ENCODE measurements at places on chromosomes 12 and 14.

- DNase-seq: no peak
Measured at GRCh38 chr14:47442211-47442610, 233.2 kb downstream of the MDGA2 start.

DNA sequence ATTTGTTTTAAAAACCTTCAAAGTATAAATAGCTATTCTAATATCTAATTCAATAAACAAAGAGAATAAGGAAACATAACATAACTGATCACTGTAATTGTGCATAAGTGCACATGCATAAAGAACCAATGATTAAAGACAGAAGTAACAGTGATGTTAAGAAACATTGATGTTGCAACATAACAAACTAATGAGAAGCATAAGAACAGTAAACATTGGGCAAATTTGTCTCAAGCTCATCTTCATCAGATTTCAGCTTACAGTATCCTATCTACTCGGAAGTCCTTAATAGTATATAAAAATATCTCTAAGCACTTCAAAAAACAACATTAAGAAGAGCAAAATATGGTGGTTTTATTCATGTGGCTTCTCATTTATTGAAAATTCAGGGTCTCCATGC is 97.6 kb downstream of the GARIN6 start:
- no peak for DNase-seq

DNA sequence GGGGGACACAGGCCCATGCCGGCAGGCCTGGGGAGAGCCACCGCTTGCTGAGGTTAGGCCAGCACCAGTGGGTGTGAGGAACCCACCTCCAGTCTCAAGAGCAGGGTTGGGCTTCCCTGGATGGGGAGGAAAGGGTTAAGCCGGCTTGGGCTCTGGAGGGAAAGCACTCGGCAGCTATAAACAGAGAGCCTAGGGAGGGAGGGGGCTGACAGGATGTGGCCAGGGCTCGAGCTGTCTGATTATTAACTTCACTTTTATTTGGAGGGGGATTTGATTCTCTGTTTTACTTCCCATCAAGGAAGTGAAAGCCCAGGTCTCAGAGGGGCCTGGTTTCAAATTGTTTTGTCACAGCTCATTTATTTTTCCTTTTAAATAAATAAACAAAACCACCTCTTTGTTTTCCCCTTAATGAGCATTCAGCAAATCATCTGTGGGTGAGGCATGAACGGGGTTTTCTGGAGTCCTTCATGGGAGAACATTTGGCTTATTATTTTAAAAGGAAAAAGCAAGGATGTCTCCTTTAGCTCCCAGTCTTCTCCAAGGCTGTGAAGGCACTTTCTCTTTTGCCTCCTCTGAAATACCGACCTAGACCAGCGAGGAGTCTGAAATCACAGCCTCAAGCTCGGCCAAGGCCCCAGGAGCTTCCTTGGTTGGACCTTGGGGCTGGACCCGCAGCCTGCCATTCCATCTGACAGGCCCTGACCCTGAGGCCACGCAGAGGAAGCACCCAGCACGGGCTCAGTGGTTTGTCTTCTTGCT is 21.9 kb upstream of the ZFP36L1 start:
- DNase-seq: no peak

DNA sequence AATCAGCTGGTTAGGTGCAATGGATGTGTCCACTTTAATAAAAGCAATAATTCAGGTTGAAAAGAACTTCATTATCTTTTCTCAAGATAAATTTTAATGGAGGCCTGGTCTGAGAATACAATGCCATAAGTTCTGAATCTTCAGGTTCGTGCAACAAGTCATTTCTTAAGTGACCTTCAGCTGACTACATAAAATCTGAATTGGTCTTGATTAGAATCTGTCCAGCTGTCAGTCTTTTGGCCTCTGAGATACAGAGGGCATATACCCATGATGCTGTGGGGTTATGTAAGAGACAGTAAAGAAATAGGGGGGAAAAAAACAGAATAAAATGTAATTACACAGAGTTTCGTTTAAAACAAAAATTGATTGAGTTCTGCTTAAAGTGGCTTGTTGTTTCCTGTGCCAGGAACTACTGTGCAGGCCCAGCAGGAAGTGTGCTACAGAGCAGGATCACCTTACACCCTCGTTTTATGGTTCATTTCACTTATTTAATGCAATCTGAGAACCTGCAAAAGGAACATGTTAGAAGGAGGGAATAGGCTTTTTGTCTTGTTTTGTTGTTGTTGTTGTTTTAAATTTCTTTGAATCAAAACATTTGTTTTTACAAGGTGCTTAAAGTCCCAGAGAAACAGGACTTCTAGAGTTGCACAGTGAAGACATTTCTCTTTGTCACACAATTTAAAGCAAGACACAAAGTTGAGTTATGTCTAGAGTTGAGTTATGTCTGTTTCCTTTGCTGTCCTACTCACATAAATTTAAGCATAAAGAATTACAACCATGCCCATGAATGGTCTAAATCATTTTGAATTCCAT is 64.2 kb downstream of the LGR5 start:
- no peak for DNase-seq

GRCh38 chr12:69686731-69687130 is 12.4 kb downstream of the BEST3 start:
- no peak for DNase-seq

DNA sequence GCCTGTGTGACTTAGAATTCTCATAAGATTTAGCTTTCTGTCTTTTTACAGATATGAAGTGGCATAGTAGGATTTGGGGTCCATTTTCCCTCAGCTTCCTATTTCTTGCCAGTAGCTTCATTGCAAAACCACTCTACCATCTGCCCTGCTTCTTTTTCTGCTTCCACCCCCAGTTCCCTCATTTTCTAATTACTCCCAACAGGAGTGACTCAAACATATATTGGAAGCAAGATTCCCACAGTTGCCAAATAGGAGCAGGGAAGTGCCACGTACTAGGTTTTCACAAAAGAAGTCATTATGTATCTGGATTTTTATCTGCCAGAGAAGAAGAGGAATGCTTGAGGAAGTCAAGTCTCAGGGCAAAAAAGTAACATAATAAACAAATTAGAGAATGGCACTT is 64.1 kb downstream of the ANO4 start:
- no peak for DNase-seq

DNA sequence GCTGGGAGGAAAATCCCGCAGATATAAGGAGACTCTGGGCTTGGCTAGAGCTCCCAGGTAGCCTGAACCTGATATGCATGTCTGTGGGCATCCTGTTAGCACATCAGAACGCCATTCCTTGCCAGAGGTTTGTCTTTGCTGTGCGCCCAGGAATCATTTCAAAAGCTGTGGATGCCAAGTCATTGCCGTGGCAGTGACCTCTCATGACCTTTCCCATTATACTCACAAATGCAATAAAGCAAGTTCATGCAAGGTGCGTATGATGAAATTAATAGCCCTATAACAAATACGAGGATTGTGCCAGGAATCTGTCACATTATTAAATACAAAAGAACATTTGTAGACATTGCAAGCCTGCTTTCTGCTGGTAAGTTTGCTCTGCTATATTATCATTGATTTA is 229.1 kb upstream of the PELI2 start:
- DNase-seq: peak; percentile 41

DNA sequence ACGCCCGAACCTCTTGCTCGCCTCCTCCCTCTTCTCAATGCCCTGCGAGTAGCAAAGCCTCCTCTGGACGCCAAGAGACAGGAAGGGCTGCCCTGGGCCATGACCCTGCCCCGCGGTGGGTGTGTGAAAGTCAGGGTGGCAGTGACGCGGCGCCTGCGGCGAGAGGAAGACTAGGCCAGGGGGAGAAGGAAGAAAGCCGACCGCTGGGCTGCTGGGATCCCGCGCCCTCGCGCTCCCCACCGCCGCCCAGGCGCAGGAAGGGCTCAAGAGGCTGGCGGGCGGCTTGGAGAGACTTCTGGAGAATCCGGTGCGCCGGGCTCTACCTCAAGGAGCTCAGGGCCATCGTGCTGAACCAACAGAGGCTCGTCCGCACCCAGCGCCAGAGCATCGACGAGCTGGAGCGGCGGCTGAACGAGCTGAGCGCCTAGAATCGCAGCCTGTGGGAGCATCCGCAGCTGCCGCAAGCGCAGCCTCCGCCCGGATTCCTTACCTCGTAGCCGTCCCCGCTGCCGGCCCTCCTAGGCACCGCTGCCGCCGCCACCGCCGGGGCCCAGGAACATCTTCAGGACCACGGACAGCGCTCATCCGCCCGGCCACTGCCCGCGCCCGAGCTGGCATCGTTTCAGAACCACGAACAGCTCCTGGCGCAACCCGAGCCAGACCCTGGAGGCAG is 105.0 kb upstream of the PRB2 start:
- DNase-seq: peak; percentile 46

- no peak for DNase-seq
Measured at GRCh38 chr12:71935594-71935993, 3.1 kb upstream of the TPH2 start.

- DNase-seq: no peak
Measured at GRCh38 chr12:120241561-120242274, 23.8 kb downstream of the PXN start.

DNA sequence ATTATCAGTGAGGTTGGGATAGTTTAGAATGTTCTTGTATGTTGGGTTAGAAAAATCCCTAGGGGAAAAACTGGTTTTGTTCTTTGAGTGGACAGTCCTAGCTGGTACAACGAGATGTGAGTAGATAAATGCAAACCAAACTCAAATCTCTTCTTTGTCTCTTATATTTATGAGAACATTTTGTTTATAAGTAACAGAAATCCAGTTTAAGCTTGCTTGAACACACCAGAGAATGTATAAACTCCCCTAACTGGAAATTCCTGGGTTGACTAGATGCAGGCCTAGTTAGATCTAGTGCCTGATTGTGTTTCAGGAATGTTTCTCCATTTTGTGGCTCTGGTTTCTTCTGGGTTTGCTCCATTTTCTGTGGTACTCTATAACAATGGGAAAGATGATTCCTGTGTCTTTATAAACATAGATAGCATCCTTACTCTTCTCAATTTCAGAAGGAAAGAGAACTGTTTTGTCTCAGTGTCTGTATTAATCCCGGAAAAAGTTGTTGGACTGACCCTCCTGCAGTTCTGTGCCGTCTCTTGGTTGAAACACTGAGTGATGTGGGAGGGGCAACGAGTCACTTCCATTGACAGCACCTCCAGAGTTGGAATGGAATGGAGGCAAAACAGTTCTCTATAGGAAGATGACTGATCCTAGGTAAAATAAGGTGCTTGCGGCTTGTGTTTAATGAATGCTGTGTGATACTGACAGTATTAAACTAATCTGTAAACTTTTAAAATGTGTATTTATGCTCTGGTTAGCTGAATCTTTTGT is 244.8 kb downstream of the TMTC2 start:
- no peak for DNase-seq

Measured in NCI-H1092 (cell line).